Neural progenitor cell (in vitro differentiated cells): ENCODE measurements at places on chromosomes 12 and 14. TPM values are rescaled to one million over a fixed set of nuclear protein-coding genes. Genes with fewer than 3 reads are reported as not detected.

The LYZ gene
- total RNA-seq, result 0.68 TPM in 1 of 2 replicates, not detected in the other

DNA sequence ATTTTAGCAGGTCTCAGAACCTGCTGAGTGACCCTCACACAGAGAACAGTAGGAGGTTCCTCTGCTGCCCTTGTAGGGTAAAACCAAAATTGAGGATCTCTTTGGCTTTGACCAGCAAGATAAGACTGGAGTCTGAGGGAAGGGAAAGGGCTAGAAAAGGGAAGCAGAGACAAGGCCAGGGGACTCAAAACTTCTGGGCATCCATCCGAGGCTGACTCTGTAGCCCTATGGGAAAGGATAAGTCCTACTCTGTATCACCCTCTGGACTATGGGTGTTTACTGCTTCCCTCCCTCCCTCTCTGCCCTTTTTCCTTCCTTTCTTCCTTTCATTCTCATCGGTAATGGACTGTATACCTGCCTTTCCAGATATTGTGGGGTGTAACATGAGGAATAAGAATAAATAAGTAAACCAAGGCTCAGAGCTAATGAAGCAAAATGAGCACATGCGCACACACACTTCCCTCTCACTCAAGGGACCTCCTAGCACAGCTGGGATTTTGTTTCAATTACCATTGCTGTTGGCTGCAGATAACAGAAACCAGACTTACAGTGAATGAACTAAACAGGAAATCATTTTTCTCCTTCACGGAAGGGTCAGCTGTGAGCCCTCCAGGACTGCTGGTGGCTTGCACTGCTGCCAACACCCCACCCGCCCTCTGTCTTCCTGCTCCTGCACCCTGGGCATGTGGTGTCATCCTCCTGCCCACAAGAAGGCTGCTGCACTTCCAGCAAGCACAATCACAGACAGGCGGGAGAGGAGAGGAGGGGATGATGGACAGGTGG, 404.4 kb upstream of the CCDC196 start:
- no peak for DNase-seq
- no peak overlapping the region for H3K27ac ChIP-seq
- no peaks in the 10 kb centered on the region for H3K4me1 ChIP-seq
- no peaks in the 10 kb centered on the region for H3K36me3 ChIP-seq

DNA sequence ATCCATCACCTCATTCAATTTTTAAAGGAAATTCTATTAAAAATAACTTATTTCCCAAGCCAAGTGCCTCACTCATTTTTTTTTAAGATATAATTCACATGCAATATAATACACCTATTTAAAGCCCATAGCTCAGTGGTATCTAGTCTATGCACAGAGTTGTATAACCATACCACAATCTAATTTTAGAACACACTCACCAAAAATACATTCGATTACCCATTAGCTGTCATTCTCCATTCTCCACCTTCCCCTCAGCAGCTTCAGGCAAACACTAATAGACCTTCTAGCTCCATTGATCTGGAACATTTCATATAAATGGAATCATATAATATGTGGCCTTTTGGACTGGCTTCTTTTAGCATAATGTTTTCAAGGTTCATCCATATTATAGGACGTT, 49.5 kb downstream of the CLMN start:
- H3K27ac ChIP-seq, result no peak overlapping the region
- H3K36me3 ChIP-seq, result no peaks in the 10 kb centered on the region
- H3K4me1 ChIP-seq, result no peaks in the 10 kb centered on the region
- no peak overlapping the region for H3K4me3 ChIP-seq
- no peaks in the 10 kb centered on the region for H3K27me3 ChIP-seq
- DNase-seq, result no peak

DNA sequence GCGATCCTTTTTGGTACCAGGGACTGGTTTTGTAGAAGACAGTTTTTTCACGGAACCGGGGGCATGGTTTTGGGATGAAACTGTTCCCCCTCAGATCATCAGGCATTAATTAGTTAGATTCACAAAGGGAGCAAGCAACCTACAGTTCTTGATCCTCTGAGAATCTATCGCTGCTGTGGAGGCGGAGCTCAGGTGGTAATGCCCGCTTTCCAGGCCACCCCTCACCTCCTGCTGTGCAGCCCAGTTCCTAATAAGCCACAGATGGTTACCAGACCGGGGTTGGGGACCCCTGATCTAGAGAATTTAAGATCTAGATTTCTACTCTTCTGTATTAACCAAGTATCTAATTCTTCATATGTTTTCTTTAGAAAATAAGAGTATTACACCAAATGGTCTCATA, 4.8 kb downstream of the ARHGAP5 start:
- H3K27me3 ChIP-seq, result no peaks in the 10 kb centered on the region
- H3K4me3 ChIP-seq, result no peak overlapping the region
- H3K36me3 ChIP-seq, result no peaks in the 10 kb centered on the region
- peaks cover 42% of the 10 kb centered on the region for H3K4me1 ChIP-seq
- H3K27ac ChIP-seq, result no peak overlapping the region
- DNase-seq, result peak; percentile 55

- no peaks in the 10 kb centered on the region for H3K27me3 ChIP-seq
- peak overlapping the region; percentile 13 for H3K4me3 ChIP-seq
- peak overlapping the region; percentile 60 for H3K27ac ChIP-seq
- peak; percentile 76 for DNase-seq
- H3K36me3 ChIP-seq, result no peaks in the 10 kb centered on the region
- peaks cover 31% of the 10 kb centered on the region for H3K4me1 ChIP-seq
Observed at GRCh38 chr14:62655166-62655565, 390.1 kb downstream of the KCNH5 start.

GRCh38 chr12:108260039-108260438, 79.1 kb downstream of the CMKLR1 start:
- no peaks in the 10 kb centered on the region for H3K36me3 ChIP-seq
- H3K27ac ChIP-seq, result no peak overlapping the region

- no peaks in the 10 kb centered on the region for H3K36me3 ChIP-seq
- H3K4me3 ChIP-seq, result no peak overlapping the region
Observed at GRCh38 chr14:22471545-22472121, 117.4 kb downstream of the DAD1 start.

- no peaks in the 10 kb centered on the region for H3K4me1 ChIP-seq
- H3K27me3 ChIP-seq, result no peaks in the 10 kb centered on the region
- H3K27ac ChIP-seq, result no peak overlapping the region
- H3K36me3 ChIP-seq, result no peaks in the 10 kb centered on the region
- no peak for DNase-seq
Observed at GRCh38 chr12:79451978-79452377, 238.8 kb downstream of the PAWR start.

- H3K27ac ChIP-seq, result no peak overlapping the region
- H3K4me1 ChIP-seq, result peaks cover 52% of the 10 kb centered on the region
- no peaks in the 10 kb centered on the region for H3K36me3 ChIP-seq
- H3K4me3 ChIP-seq, result peak overlapping the region; percentile 63
- DNase-seq, result peak; percentile 52
Observed at GRCh38 chr14:77026166-77026929, 2.2 kb downstream of the IRF2BPL start.

GRCh38 chr12:96698521-96698920, 208.5 kb upstream of the NEDD1 start:
- H3K4me1 ChIP-seq, result no peaks in the 10 kb centered on the region
- peaks cover under 1% of the 10 kb centered on the region for H3K36me3 ChIP-seq
- no peak overlapping the region for H3K27ac ChIP-seq

- no peak for DNase-seq
- H3K27ac ChIP-seq, result no peak overlapping the region
- H3K4me1 ChIP-seq, result no peaks in the 10 kb centered on the region
- H3K4me3 ChIP-seq, result no peak overlapping the region
- H3K36me3 ChIP-seq, result no peaks in the 10 kb centered on the region
- H3K27me3 ChIP-seq, result no peaks in the 10 kb centered on the region
Observed at GRCh38 chr14:60222820-60223219, 26.2 kb upstream of the PPM1A start.

DNA sequence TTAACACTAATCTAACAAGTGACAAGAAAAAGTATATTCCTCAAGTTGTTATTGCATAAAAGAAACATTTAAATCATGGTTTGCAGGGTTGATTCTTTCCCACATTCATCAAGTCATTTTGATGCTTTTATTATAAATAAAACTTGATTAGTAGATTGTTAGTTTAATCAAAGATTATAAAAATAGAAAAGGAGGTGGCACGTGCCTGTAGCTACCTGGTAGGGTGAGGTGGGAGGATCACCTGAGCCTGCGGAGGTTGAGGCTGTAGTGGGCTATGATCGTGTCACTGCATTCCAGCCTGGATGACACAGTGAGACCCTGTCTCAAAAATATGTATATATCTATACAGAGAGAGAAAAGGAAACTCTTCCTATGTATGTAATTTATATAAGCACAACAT, 433.2 kb upstream of the RGS6 start:
- no peak for DNase-seq
- H3K36me3 ChIP-seq, result peaks cover 3% of the 10 kb centered on the region
- no peaks in the 10 kb centered on the region for H3K27me3 ChIP-seq
- H3K4me3 ChIP-seq, result no peak overlapping the region
- H3K27ac ChIP-seq, result no peak overlapping the region

DNA sequence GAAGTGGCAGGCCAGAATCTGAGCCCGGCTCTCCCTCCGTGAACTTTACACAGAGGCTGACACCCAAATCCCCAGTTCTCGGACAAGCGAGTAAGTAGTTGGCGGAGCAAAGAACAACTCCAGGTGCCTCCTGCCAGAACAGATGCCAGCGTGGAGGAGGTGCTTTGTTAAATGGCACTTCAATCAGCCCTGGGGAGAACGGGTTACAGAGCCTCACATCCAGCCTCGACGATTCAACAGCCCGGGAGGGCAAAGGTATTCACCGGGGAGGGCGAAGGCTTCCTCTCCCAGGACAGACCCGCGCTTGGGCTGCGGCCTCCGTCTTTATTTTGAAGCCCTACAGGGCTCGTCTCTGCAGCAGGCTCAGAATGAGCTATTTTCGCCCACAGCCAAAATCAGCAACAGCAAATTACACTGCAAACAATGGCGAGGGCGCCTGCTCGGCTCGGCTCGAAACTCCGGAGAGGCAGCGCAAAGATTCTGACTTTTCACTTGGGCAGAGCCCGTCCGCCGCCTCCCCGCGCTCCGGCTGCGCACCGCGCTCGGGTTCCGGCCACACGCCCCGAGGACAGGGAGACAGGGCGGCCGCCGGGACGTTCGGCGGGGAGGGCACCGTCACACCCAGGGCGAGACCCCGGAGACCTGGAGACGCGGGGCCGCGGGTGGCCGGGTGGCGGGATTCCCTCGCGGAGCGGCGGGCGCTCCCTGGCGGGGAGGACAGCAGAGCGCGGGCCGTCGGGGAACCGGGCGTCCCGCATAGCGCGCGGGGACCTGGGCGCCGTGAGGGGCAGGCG, 811 bp downstream of the TMCC3 start:
- no peaks in the 10 kb centered on the region for H3K4me1 ChIP-seq
- peak overlapping the region; percentile 69 for H3K4me3 ChIP-seq
- no peak overlapping the region for H3K27ac ChIP-seq
- no peaks in the 10 kb centered on the region for H3K36me3 ChIP-seq

DNA sequence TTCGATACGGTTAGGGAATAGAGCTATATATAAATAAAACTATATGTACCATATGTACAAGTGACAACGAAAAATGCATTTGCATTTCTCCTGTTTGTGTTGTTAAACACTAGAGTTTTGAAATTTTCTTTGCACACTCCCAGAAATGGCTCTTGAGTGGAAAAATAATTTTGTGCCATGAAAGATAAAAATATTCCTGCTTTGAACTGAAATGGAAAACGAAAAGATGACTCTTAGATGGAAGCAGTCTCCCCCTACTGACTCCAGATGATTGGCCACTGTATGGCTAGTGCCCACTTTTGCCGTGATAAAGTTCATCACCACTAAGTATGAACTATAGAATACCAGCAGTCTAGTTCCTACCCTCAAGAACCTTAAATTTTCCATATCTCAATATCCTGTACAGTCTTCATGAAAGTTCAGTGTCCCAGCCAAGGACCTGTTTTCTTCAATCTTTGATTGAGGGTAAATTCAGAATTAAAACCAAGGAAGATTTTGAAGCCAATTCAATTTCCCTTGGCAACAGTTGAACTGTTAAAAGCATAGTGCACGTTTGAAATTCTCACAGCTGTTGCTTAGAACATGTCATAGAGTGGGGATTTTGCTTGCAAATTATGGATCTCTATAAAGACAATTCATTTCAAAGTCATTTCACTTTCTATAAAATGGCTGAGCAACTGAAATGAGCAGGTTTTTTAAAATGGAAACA, 1.6 kb upstream of the PPP2R5E start:
- no peaks in the 10 kb centered on the region for H3K36me3 ChIP-seq
- DNase-seq, result no peak
- peak overlapping the region; percentile 96 for H3K4me3 ChIP-seq
- no peaks in the 10 kb centered on the region for H3K27me3 ChIP-seq
- H3K4me1 ChIP-seq, result peaks cover 16% of the 10 kb centered on the region

DNA sequence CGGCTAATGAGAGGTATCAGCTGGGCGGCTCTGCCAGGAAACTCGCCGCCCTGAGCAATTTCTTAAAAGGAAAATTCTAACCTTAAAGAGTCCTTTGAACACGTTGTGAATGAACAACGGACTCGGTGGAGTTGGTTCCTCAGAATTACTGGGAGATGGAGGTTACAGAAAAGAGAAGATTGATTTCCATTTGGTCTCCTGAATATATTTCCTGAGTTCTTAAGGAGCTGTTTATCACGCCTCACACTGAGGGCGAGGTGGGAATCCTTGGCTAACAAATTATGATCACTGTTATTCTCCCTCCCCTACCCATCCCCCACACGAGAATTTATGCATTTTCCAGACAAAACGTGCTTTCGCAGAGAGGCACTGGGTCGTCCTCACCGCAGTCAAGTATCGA, 194.5 kb upstream of the C14orf180 start:
- H3K27me3 ChIP-seq, result no peaks in the 10 kb centered on the region
- no peak overlapping the region for H3K4me3 ChIP-seq
- no peak overlapping the region for H3K27ac ChIP-seq
- no peak for DNase-seq
- peaks cover 28% of the 10 kb centered on the region for H3K4me1 ChIP-seq
- H3K36me3 ChIP-seq, result no peaks in the 10 kb centered on the region
